SIG-M5 (cell line): ENCODE measurements at places on chromosomes 1 and 21.

- DNase-seq = peak; percentile 49
Observed at GRCh38 chr1:11051781-11052511, 4.9 kb upstream of the MASP2 start.

GRCh38 chr1:211761400-211761799, 69.2 kb downstream of the LPGAT1 start:
- no peak for DNase-seq

GRCh38 chr1:243325305-243325890, 69.6 kb downstream of the SDCCAG8 start:
- DNase-seq = no peak

- DNase-seq = no peak
Observed at GRCh38 chr1:33169290-33170055, 12.4 kb downstream of the TRIM62 start.

GRCh38 chr21:35503671-35504070, 454.6 kb upstream of the RUNX1 start:
- no peak for DNase-seq

GRCh38 chr1:22428672-22429071, 23.0 kb upstream of the ZBTB40 start:
- DNase-seq = no peak

DNA sequence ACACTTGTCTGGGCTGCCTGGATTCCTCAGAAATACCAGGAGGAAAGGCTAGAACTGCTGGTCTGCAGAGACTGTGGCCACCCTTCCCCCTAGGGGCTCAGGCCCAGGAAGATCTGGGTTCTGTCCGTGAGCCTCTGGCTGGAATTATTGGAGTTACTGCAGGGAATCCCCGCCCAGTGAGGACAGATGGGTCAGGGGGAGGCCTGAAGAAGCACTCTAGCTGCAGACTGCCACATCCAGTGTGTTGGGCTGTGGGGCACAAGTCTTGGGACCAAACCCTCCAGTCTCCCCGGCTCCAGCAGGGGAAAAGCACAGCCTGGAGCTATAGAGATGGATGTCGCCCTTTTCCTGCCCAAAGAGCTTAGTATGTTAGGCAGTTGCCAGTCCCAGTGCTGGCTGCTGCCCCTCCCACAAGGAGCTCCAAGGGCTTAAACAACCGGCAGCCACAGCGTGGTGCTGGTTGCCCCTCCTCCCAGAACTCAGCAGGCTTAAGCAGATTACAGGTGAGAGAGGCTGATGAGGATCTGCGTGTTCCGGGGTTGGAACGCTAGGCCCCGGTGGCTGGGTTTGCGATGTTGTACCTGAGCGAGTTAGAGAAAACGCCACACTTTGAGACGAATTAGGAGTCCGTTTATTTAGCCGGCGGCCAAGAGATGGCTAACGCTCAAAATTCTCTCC, 255.5 kb upstream of the LRRC7 start:
- DNase-seq = no peak

DNA sequence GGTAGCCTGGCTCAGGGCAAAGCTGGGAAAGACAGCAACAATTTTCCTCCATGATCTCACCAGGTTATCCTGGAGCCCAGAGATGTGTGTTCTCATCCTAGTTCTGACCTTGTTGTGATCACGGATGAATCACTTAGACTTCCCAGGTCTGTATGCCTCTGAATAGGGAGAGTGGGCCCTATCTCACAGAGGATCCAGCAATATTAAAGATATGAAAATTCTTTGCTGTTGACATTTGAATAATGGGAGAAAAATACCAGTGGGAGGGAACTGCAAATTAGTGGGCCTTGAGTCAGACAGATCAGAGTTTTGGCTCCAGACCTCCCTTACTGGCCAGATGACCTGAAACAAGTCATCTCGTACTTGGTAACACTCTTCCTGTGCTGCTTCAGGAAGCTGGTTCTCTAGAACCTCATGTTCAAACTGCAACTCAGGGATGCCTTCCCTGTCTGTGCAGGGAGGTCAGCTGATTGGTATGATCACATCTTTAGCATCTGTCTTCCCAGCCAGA, 32.8 kb upstream of the RNF19B start:
- no peak for DNase-seq

DNA sequence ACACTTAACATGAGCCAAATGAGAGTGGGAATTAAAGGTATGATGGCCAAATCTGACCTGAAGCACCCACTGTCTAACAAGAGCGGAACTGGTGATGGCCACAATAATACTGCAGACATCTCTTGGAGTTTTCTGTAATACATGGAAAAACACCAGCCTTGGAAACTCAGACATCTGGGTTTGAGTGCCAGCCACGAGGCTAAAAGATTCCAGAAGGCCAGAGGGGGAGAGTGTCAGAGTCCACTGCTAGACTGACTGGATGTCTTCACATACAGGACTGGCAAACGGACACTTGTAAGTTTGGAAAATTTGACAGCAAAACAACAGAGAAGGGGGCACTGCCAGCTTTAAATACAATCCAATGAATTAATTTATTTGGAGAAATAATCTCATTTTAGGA, 175.1 kb downstream of the ADSS2 start:
- DNase-seq = no peak

DNA sequence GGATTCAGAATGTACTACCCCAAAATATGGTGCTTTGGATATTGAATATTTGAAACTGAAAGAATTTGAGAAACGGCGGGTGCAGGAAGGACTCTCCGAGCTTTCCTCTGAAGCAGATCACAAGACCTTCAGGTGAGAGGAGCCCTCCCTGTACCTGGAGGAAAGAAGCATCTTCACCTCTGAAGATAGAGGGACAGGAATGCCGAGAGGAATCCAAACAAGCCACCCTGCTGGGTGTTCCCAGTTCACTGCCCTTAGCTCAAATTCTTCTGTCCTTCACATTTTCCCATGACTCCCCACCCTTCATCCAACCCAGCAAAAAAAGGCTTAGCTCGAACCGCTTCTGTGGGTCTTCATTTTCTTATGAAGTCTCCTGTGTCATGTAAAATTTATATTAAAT, 18.2 kb upstream of the PADI2 start:
- no peak for DNase-seq

- DNase-seq = no peak
Observed at GRCh38 chr1:42851960-42852607, 5.7 kb downstream of the ZNF691 start.

DNA sequence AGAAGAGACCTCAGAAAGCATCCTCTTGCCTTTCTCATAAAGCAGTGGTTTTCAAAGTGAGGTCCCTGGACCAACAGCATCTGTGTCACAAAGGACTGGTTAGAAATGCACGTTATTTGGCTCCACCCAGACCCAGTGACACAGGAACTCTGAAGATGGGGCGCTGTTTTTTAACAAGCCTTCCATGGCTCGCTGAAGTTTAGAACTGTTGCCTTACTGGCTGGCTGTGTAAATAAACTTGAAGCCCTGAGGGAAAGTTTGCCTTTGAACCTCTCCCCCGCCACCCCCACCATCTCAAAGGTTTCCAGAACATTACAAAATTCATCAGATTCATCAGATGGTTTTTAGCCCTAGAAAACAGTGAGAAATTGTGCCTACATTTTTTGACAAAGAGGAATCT, 21.8 kb upstream of the IKBKE start:
- DNase-seq = no peak

DNA sequence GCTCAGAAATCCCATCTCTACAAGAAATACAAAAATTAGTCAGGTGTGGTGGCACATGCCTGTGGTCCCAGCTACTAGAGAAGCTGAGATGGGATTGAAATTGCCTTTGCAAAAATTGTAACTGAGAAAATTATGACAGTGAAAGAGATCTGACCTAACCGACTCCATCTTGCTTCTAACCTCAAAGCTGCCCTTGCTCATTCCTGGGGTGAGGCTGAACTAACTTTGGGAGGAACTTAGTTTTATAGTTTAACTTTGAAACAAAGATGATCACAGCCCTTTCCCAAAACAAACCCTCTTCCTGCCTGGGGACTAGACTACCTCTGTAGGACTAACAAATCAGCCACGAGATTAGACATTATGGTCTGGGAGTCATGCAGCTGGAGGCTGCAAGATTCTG, 33.8 kb upstream of the ERO1B start:
- DNase-seq = no peak

GRCh38 chr1:32216566-32216965, 5.6 kb downstream of the TMEM234 start:
- no peak for DNase-seq

DNA sequence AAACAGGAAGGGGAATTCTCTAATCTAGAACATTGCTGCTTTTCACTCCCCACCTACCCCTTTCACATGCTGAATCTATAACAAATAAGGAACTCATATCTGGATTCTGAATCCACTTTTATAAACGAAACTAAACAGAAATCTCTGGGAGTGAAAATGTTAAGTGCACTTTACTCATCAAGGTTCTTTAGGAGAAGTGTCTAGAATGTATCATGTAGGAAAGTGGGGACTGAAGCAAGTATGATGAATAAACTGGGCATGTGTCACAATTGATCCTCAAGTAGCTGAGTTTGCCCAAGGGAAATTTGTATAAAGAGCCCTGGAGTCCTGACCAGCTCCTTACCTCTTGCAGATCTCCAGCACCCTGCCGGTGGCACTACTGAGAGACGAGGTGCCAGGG, 19.8 kb downstream of the AVPR1B start:
- DNase-seq = no peak

- DNase-seq = no peak
Observed at GRCh38 chr1:32100359-32100758, 7.5 kb upstream of the KPNA6 start.

DNA sequence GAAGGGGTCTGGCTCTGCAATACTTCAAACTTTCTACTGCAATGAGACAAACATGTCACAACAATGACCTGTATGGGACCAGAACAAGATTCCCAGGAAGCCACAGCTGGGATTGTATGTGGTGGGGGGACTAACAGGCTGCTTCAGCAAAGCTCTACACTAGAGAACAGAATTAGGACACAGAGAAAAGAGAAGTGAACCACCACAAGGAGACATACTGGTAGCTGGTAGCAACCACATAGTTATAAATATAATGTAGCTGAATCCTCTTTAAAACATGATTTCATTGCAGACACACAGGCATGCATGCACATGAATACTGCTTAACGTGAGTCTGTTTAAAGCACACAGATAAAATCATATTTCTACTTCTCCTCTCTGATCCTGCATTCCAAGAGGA, 3.5 kb upstream of the ILDR2 start:
- DNase-seq = no peak

- no peak for DNase-seq
Observed at GRCh38 chr1:29133861-29134694, 10.4 kb upstream of the TMEM200B start.

- no peak for DNase-seq
Observed at GRCh38 chr1:25728301-25728935, 71.6 kb upstream of the SELENON start.

- DNase-seq = no peak
Observed at GRCh38 chr1:13642306-13643004, 57.5 kb upstream of the PRDM2 start.

GRCh38 chr1:24498589-24498988, 4.0 kb upstream of the RCAN3 start:
- DNase-seq = no peak

DNA sequence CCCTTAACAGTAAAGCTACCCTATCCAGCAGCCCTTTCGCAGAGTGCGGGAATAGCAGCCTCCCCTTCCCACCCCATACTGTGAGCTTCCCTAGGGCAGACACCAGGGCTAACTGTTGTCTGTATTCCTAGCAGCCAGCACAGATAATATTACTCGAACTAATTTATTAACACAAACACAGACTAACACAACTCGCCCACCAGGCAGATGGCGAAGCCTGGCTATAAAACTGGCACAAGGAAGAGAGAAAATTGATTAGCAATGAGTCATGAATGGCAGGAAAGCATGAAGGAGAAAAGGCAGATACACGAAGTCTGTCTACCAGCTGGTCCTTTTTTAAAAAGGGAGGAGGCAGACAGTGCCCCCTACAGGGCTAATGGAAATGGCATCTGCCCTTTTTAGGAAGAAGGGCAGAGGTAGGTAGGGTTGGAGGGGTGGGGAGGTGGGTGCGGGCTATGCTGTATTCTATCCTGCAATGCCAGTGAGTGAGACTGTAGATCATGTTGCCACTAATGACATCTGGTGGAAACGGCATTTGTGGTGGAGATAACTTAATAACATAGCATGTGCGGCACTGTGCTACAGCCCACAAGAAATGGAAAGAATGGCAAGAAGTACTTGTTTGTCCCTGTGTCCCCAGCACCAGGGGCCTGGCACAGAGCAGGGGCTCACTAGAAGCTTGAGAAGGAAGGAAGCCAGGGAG, 30.6 kb upstream of the CTPS1 start:
- DNase-seq = no peak

DNA sequence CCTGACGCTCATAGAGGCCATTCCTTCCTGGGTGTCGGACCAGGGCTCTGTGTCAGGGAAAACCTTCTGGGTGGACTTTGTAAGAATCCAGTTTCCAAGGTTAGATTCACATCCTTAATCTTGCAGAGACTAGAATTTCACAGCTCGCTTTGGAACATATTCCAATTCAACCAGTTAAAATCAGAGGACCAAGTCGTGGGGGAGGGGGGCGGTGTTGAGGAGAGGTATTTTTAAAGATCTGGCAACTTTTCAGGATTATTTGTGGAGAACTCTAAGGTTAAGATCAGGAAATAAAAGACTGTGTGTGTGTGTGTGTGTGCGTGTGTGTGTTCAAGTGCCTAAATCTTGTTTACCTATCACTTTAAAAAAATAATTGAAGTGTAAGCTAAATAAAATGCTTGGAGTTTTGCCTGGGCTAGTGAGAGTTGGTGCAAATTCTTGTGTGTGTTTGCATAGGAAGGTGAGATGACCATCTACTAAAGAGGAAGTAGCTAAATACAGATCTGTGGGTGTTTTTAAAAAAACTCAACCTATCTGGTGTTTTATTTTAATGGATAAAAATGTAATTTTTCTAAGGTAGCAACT, 21.8 kb downstream of the TENT5C start:
- no peak for DNase-seq

DNA sequence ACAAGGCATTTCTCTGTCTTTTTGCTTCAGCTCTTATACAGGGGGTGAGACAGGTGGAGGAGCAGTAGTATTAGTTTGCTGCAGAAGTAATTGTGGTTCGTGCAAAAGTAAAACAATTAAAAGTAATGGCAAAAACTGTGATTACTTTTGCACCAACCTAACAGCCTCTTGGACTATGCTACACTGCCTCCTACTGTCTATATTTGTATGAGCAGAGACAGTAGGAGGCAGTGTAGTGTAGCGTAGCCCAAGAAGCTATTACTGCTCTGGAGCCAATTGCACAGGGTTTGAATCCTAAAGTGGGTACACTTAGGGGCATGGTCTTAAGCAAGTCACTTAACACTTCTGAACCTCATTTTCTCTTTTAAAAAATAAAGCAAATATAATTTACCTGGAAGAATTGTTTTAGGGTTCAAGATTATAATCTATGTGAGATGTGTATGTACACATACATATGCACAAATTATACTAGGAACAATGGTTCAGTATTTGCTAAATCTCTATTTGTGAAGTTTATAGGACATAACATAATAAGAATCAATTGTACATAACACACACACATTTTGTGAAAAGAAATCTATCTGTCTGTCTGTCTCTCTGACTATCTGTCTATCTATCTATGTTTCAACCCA, 103.8 kb downstream of the BRINP3 start:
- no peak for DNase-seq

GRCh38 chr1:65255035-65255655, 54.2 kb upstream of the DNAJC6 start:
- DNase-seq = no peak
